Uterine smooth muscle cell (primary cell): ENCODE measurements at places on chromosomes 3 and 15. TPM values are rescaled to one million over a fixed set of nuclear protein-coding genes. Genes with fewer than 3 reads are reported as not detected.

Gene HIGD2B
- total RNA-seq = not detected in 2 replicates

Gene SLCO2A1
- under 0.01 TPM in 1 of 2 replicates, not detected in the other for total RNA-seq

Gene ERICH6
- total RNA-seq = 0.22 TPM in 1 of 2 replicates, not detected in the other

Gene PRKAR2A
- 30.2 and 82.2 TPM in 2 replicates for total RNA-seq

Gene NTRK3
- under 0.01 TPM in 2 replicates for total RNA-seq

Gene TICRR
- 3.2 and 8.7 TPM in 2 replicates for total RNA-seq

Gene GOLGA8S
- under 0.01 and 0.12 TPM in 2 replicates for total RNA-seq

Gene NEK11
- total RNA-seq = 4.5 and 8.6 TPM in 2 replicates

Gene SLC9A9
- total RNA-seq = 8.0 and 8.9 TPM in 2 replicates

Gene DNASE1L3
- total RNA-seq = not detected in 2 replicates

Gene STAC
- total RNA-seq = 7.7 and 10.2 TPM in 2 replicates

Gene EPHB3
- total RNA-seq = 4.5 and 8.5 TPM in 2 replicates

Gene SPATA12
- 0.11 TPM in 1 of 2 replicates, not detected in the other for total RNA-seq

Gene CCDC33
- 0.12 and 0.22 TPM in 2 replicates for total RNA-seq

Gene GNAI2
- total RNA-seq = 226 and 259 TPM in 2 replicates

Gene ANKRD34C
- total RNA-seq = not detected in 2 replicates

Gene ATP13A5
- total RNA-seq = not detected in 2 replicates

Gene ILDR1
- not detected in 2 replicates for total RNA-seq
